ENCODE measurements at places on chromosomes 2 and 18. TPM values are rescaled to one million over a fixed set of nuclear protein-coding genes. Genes with fewer than 3 reads are reported as not detected.
A peak's percentile ranks its signal among the peaks of the same experiment; 100 is the strongest.

- H3K36me3 ChIP-seq, result no peaks in the 10 kb centered on the region
- peaks cover 2% of the 10 kb centered on the region for H3K27me3 ChIP-seq
- H3K27ac ChIP-seq, result no peak overlapping the region
- no peak for DNase-seq
These were observed 65.7 kb downstream of the PDCL3 start for GRCh38 chr2:100628506-100628905.

- H3K4me3 ChIP-seq, result no peak overlapping the region
- H3K27ac ChIP-seq, result no peak overlapping the region
- H3K27me3 ChIP-seq, result peaks cover 6% of the 10 kb centered on the region
- DNase-seq, result no peak
These were observed 249.9 kb downstream of the PIEZO2 start for GRCh38 chr18:10899481-10899880.

The CFAP210 gene
- total RNA-seq, result 0.32 TPM

GRCh38 chr18:2979129-2979528, 33.8 kb downstream of the LPIN2 start:
- H3K36me3 ChIP-seq, result no peaks in the 10 kb centered on the region
- peaks cover 5% of the 10 kb centered on the region for H3K4me1 ChIP-seq
- H3K27me3 ChIP-seq, result no peaks in the 10 kb centered on the region
- DNase-seq, result no peak
- H3K4me3 ChIP-seq, result no peak overlapping the region

DNA sequence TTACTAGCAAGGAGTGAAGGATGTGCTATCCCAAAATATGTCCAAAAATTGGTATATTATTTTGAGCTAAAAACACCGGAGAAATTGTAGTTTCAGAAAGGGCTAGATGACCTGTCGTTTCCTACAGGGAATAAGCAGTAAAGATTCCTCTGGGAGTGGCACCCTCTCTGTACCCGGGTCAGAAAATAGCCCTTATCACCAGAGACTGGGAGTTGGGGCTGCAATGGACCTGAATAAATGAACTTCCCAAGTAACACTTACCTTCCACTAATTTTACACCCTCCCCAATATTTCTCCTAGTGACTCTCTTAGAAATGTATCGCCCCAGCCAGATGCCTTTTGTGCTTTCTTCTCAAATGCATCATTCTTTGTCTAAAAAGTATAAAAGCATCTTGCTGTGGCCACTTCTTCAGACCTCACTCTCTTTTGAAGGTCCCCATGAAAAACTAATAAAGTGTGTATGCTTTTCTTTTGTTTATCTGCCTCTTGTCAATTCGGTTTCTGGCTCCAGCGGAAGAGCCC, 734 bp upstream of the RMC1 start:
- H3K4me3 ChIP-seq, result peak overlapping the region; percentile 85
- H3K27me3 ChIP-seq, result peaks cover 2% of the 10 kb centered on the region
- peaks cover 12% of the 10 kb centered on the region for H3K4me1 ChIP-seq
- no peak for DNase-seq

DNA sequence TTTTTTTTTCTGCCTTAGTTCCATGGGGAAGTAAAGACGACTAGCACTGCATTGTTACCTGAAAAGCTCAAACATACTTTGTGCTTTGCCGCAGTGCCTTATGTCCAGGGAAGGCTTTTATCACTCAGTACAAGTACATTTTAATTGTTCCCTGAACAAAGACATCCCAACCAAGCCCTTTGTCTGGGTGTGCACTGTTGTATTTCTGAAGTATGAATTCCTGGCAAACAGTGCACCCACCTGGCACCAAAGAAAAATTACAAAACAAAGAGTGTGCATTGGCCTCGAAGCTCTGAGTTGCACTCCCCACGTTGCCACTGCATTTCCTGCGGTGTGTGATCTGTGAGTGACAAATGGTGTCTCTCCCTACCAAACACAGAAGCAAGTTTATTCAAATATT, 858.5 kb upstream of the PIK3C3 start:
- H3K4me3 ChIP-seq, result no peak overlapping the region
- no peak overlapping the region for H3K27ac ChIP-seq
- no peaks in the 10 kb centered on the region for H3K4me1 ChIP-seq
- no peaks in the 10 kb centered on the region for H3K36me3 ChIP-seq

- peaks cover 5% of the 10 kb centered on the region for H3K4me1 ChIP-seq
- no peaks in the 10 kb centered on the region for H3K36me3 ChIP-seq
- H3K27me3 ChIP-seq, result no peaks in the 10 kb centered on the region
- no peak overlapping the region for H3K27ac ChIP-seq
- no peak for DNase-seq
These were observed 362.6 kb upstream of the ID2 start for GRCh38 chr2:8319219-8319618.

DNA sequence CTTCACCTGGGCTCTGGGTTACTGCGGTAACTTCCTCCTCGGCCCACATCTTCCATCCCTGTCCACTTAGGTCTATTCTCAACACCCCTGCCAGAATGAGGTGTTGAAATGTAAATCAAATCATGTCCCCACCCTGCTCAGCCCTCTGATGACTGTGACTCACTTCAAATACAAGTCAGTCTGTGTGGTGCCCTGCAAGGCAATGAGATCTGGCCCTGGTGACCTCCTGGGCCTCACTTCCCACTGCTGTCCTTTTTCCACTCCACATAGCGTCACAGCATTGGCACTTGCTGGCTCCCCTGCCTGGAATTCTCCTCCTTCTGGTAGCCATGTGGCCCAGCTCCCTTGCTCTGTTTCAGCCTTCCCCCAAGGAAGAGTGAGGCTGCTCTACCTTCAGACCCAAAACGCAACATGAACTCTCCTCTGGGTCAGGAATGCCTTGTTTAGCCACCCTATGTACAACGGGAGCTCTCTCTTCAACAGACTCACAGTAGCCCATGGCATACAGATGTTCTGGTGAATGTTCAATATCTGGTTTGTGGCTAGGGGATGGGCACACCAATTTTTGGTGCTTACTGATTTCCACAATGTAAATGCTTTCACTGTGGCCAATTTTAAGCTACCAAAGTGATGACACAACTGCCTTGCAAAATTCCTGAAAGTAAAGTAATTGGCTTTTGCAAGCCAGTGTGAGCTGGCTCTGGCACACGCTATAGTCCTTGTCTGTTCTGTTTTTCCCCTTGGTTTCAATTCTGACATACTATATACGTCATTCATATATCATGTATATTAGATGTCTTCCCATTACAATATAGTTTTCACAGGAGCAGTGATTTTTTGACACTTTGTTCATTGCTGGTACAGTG, 550.3 kb upstream of the HS6ST1 start:
- H3K27me3 ChIP-seq, result peaks cover 4% of the 10 kb centered on the region
- DNase-seq, result no peak
- no peak overlapping the region for H3K4me3 ChIP-seq
- no peaks in the 10 kb centered on the region for H3K4me1 ChIP-seq

GRCh38 chr2:153213022-153213421, 265.5 kb downstream of the RPRM start:
- H3K27ac ChIP-seq, result no peak overlapping the region
- no peaks in the 10 kb centered on the region for H3K27me3 ChIP-seq
- H3K4me3 ChIP-seq, result no peak overlapping the region
- H3K4me1 ChIP-seq, result no peaks in the 10 kb centered on the region
- DNase-seq, result no peak
